ENCODE measurements at places on chromosomes 3 and 15.

- DNase-seq = no peak
Measured at GRCh38 chr3:64884536-64884935, 196.7 kb upstream of the ADAMTS9 start.

GRCh38 chr3:184180165-184180564 is 5.5 kb downstream of the AP2M1 start:
- no peak for DNase-seq

- no peak for DNase-seq
Measured at GRCh38 chr3:160401291-160402095, 2.0 kb downstream of the SMC4 start.

DNA sequence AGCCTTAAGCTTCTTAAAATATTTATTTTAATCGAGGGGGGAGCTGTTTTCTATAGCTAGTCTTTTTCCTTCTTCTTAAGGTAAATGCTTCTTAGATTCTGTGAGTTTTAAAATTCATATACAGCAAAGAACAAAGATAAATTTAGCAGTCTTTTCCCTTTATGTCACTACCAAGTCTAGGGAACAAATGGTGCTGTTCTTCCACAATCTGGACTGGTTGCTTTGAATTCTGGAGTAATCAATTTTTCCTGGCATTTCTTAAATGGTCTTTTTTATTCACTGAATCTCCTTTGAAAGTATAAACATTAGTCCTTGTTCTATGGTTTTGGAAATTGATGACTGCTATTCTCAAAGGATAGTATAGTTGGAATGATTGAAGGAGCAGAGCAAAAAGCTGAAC is 82.8 kb downstream of the CHL1 start:
- DNase-seq = no peak

DNA sequence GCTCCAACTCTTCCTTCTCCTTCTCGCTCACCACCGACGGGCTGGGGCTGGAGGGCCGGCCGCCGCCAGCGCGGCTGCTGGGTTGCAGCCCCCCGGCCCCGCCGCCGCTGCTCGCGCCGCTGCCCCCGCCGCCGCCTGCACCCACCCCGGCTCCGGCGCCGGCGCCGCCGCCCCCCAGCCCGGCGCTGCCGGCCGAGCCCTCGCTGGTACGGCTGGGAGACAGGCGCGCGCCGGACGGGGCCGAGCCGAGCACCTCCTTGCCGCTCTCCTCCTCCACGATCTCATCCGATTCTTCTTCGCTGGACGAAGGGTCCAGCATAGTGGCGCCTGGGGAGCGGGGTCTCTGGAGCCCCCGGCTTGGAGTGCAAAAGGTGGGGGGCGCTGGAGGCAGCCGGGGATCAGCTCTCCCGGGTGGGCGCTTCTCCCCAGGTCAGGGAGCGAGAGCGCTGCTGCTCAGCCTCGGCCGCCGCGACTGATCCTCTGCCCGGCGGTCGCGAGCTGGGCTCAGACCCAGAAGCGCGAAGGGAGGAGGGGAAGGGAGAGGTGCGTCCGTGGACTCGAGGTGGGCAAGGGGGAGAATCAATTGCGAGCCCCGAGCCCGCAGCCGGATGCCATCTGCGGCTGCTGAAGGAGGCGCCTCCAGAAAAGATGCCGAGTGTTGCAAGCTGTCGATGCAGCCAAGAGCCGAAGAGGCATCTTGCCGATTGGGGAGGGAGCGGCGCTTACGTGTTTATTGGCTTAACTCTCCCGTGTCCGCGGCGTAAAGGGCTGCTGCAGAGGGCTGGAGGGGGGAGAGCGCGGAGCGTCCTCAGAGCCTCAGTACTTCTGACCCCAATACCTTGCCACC is at the start of gene CADPS:
Gene CADPS (minus strand): TSS at position 706 of the 847 bp plus-strand sequence. CDS start 387 bp downstream, at position 319.
- peak; percentile 77 for DNase-seq

DNA sequence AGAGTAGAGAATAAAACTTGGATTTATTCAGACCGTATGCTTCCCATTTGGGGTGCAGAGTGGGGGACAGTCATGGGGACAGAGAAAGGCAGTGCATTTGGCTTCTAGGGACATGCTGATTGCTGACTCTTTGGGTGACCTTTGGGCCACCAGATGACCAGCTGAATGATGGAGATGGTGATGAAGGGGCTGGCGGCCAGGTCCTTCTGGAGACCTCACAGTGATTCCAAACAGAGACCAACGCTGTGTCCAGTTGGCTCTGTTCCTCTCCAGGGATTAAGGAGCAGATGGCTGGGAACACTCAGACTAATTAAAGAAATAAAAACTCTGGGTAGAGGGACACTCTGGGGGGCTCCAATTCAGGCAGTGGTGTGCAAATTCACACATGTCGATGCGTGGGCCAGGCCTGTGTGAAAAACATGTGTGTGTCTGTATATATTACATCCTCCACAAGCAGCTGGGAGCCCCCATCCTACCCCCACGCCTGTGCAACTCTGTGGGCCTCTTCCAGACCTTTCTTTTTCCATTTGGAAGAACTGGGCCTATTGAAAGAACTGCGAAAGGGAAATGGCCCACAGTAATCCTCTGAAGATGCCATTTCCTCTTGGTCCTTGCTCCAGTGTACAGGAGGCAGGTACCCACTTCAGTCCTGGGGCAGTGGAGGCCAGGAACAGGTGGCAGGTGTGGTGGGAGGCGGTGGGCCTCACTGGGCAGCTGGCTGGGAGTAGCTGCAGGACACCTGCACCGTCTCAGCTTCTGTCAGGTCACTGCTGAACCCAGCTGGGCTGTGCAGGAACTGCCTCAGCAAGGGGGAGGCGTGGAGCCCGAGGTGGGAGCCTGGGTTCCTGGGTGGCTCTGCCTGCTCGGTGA is 8.9 kb downstream of the XIRP1 start:
- DNase-seq = peak; percentile 78

DNA sequence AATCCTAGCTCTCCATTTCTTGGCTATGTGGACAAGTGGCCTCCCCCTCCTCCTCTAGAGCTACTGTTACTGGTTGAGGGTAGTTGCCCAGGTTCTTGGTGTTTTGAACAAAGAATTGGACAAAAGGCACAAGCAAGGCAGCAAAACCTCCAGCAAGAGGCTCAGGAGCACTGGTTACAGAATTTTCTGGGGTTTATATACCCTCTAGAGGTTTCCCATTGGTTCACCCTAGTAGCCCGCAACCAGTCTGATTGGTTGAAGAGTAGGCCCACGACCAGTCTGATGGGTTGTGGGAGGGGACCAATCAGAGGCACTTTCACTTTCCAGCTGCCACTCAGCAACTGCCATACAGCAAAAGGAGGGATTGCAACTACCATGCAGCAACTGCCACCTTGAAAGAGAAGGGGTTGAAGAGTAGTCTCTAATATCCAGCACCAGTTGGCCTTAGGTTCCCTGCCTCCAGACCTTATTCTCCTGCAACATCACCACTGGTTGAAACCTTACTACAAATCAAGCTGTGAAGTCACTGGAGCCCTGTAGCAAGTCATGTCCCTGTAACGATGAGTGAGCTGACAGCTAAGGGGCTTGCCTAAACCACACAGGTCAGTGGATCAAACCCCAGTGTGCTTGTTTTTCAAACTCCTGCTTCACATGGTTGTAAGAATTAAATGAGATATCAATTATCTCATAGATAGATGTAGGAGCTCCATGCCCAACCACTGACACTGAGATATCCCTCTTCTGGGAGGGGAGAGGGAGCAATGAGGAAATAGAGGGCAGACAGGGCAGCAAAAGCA is 2.9 kb upstream of the C15orf39 start:
- DNase-seq = peak; percentile 70

GRCh38 chr15:99343881-99344551 is 92.7 kb downstream of the LRRC28 start:
- DNase-seq = peak; percentile 9

DNA sequence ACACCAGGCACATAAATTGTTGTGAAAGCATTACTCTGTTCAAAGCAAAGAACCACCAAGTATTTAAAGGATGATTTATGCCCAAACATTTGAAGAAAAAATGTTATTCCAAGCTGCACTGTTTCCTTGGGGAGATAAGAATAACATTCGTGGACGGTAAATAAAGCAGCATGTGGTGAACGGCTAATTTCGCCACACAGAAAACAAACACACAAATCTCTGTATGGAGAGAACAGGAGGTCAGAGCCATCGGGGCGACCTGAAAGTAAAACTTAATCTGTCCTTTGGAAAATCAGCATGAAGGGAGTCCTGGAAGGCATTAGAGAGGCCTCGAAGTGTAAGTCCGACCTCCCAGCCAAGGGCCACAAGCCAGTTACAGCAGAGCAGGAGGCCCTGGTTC is 27.1 kb upstream of the GABRG3 start:
- no peak for DNase-seq

DNA sequence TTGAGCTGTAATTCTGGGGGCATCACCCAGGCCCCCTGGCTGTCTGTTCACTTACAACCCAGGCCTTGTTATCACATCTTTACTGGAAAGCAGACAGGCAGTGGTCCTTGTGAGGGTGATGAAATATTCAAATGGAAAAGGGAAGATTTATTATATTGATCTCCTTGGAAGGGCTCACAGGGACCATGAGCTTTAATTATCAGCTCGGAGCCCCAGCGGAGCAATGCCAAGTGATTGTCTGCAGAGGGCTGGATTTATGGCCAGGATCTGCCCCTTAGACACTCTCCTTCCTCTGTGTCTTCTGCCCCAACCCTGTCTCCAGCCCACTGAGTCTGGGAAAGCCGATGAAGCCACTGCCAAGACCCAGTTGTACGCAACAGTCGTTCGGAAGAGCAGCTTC is 31.9 kb downstream of the CCDC33 start:
- DNase-seq = no peak

- DNase-seq = no peak
Measured at GRCh38 chr3:16329036-16329825, 64.2 kb downstream of the OXNAD1 start.

GRCh38 chr3:71092665-71093064 is 490.9 kb downstream of the FOXP1 start:
- no peak for DNase-seq

DNA sequence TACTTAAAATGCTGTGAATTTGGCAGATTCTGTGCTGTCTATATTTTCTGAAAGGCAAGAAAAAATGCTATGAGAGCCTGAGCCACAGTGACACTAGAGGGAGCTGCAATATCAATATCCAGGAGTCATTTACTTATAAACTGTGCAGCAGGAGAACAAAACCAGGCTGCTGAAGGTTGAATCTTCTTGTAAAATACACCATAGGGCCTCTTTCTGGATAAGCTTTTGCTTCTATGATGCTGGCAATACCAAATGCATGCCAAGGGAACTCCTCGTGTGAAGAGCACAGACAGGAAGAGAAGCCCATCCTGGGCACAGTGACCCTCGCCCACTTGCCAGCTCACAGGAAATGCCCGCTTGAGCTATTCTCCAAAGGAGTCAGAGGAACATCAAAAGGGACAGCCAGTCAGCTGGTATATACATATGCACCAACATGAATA is 48.0 kb upstream of the TSPAN3 start:
- peak; percentile 52 for DNase-seq

- no peak for DNase-seq
Measured at GRCh38 chr3:101212730-101213129, 107.6 kb downstream of the IMPG2 start.

GRCh38 chr3:190384309-190384756 is 3.6 kb upstream of the CLDN16 start:
- DNase-seq = peak; percentile 92

DNA sequence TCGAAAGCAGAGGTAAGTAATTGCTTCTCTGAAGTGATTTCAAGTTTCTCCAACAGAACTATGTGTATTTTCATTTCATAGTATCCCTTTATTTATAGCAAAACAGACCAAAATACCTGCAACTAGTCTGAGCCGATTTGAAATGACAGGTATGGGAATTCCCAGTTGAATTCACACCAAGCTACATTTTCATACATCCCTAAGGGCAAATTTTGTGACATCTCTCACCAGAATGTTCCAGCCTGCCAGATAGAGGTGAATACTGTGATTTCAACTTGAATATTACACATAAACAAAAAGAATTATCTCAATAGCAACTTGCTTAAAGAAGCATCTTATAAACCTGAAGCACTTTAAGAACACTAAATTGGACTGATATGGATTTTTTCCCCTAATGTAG is 235.7 kb downstream of the SLC9A9 start:
- DNase-seq = no peak

DNA sequence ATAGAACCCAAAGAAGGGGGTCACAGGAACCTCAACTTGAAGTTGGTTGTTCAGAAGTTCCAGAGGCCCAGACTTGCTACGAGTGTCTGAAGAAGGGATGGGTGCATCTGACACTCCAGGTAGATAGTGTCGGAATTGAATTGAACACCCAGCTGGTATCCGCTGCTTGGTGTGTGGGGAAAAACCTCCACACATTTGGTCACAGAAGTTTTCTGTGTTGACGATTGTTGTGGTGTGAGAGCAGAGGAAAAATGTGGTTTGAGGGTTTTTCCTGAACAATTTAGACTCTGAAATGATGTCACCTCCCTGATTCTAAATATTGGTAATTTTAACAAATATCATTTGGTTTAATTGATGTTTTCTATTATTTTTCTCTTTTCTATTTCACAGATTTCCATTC is 218.8 kb upstream of the CTNNB1 start:
- no peak for DNase-seq

GRCh38 chr3:11610044-11610671 is 33.6 kb downstream of the VGLL4 start:
- DNase-seq = peak; percentile 38

GRCh38 chr15:35850284-35850683 is 304.3 kb upstream of the DPH6 start:
- no peak for DNase-seq

- no peak for DNase-seq
Measured at GRCh38 chr15:40272485-40273056, 10.3 kb downstream of the ANKRD63 start.

GRCh38 chr3:170033489-170033888 is 4.3 kb upstream of the GPR160 start:
- no peak for DNase-seq

GRCh38 chr3:14890476-14890875 is 56.9 kb upstream of the NR2C2 start:
- DNase-seq = no peak

- peak; percentile 7 for DNase-seq
Measured at GRCh38 chr15:73872346-73872745, 1.0 kb upstream of the TBC1D21 start.

GRCh38 chr3:143974271-143975238 is 2.9 kb downstream of the DIPK2A start:
- DNase-seq = peak; percentile 26

DNA sequence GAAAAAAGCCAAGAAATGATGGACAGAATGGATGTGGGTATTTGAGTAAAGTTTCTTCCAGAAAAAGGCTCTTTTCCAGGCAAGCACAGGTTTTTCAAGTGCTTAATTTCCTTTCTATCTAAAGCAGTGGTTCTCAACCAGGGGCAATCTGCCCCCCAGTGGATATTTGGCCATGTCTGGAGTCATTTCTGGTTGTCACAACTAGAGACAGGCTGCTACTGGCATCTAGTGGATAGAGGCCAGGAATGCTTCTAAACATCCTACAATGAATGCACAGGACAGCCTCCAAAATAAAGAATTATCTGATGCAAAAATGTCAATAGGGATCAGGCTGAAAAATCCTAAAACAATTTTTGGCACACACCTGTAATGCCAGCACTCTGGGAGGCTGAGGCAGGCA is 23.9 kb downstream of the SEC22C start:
- DNase-seq = peak; percentile 40

- DNase-seq = no peak
Measured at GRCh38 chr3:42042747-42043098, 48.4 kb upstream of the TRAK1 start.

- DNase-seq = no peak
Measured at GRCh38 chr3:11465744-11466616, 177.7 kb downstream of the VGLL4 start.

- DNase-seq = no peak
Measured at GRCh38 chr3:39170461-39170860, 17.1 kb upstream of the CSRNP1 start.
